ENCODE measurements at places on chromosomes 7 and 10.
A peak's percentile ranks its signal among the peaks of the same experiment; 100 is the strongest.

DNA sequence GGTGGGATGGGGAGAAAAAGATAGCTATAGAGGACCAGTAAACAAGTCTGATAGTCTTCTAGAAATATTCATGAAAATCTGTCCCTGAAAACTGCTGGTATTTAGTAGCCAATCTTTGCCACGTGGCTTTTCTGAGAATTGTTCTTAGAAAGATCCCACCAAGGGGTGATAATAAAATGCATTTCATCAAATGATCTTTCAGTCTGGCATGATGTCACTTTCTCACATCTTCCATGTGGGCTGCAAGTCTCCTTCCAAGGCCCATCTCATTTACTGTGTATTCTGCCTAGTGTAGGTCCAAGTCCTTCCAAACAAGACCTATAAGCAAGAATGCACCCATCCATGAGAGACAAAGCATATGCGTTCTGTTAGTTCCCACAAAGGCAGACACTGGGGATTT, 226.0 kb downstream of the CHCHD3 start:
- DNase-seq = no peak

DNA sequence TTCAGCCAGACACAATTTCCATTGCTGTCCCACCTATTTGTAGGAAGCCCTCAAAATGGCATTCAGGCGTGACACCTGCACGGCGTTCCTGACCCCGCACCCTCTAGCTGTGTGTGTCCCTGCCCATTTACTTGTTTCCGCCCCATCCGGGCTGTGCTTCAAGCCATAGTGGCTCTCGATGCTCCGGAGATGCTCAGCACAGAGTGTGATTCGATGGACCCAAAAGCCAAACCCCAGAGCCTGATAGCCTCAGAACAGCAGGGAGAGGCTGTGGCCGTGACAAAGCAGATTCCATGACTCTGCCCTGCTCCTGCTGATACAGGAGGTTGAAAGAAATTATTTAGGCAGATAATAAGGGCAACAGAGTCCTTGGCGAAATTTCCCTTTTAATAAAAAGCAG, 13.4 kb downstream of the BUD31 start:
- no peak for DNase-seq

GRCh38 chr7:157396316-157397035, 59.7 kb downstream of the DNAJB6 start:
- DNase-seq = no peak

- no peak for DNase-seq
These were observed 99.3 kb upstream of the DDC start for GRCh38 chr7:50664461-50664922.

DNA sequence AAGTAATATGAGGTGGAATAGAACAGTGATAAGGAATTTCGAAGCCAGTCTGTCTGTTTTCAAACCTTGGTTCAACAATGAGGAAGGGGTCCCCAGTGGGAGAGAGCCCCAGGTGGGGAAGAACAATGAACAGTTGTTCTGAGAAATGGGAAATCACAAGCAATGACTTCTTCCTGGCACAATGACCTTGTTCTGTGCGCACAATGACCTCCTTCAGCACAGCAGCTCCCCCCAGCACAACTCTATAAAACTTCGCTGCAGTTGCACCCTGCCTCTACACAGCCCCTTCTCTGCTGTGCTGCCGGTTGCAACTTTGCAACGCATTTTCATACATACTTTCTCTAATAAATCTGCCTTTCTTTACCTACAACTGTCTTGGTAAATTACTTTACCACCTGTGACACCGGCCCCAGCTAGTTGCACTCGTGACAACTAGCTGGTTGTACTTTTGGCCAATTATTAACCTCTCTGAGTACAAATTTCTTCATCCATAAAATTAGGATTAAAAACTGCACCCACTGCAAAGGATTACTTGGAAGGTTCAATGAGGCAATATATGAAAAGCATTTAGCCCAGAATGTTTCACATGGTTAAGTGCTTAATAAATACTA, 40.5 kb downstream of the ASB4 start:
- no peak for DNase-seq

DNA sequence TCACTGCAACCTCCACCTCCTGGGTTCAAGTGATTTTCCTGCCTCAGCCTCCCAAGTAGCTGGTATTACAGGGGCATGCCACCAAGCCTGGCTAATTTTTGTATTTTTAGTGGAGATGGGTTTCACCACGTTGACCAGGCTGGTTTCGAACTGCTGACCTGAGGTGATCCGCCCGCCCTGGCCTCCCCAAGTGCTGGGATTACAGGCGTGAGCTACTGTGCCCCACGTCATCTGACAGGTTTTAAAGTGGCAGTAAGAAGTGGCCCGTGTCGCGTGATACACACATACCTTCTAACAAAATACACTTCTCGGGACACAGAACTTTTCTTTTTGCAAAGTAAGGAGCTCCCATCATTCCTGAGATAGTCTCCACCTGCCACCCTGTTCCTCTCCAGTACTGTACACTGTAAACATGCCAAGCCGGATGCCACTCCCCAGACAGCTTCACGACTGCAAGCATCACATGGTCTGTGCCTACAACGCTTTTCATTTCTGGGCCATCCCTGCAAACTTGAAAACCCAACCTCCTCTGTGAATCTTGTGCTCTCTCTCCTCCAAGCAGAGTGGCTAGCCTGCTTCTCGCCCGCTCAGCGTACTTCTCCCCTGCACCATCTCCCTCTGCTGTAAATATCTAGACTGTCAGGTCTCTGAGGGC, 256.3 kb upstream of the KLF14 start:
- no peak for DNase-seq

- DNase-seq = peak; percentile 9
These were observed 33.6 kb downstream of the PDE1C start for GRCh38 chr7:32036557-32036956.

GRCh38 chr7:70006261-70006920, 408.1 kb downstream of the AUTS2 start:
- peak; percentile 7 for DNase-seq

GRCh38 chr10:6778992-6779701, 199.1 kb upstream of the PRKCQ start:
- no peak for DNase-seq

- DNase-seq = no peak
These were observed 1277.1 kb downstream of the REEP3 start for GRCh38 chr10:64798297-64798696.

DNA sequence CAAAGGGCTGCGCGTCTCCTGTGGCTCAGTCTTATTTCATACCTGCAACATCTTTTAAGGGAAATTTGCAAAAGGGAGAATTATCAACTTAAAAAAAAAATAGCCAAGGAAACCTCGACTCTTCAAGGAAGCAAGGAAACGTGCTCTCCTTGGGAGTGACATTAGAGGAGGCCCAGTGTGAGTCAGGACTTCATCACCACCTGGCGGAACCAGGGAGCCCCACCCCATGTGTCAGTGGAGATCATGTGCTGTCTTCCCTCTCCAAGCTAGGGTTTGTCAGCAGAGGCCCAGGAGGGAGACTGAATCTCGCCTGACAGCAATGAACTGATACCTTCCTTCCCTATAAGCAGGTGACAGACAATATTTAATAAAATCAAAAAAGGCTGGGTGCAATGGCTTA, 28.9 kb downstream of the POR start:
- DNase-seq = no peak

DNA sequence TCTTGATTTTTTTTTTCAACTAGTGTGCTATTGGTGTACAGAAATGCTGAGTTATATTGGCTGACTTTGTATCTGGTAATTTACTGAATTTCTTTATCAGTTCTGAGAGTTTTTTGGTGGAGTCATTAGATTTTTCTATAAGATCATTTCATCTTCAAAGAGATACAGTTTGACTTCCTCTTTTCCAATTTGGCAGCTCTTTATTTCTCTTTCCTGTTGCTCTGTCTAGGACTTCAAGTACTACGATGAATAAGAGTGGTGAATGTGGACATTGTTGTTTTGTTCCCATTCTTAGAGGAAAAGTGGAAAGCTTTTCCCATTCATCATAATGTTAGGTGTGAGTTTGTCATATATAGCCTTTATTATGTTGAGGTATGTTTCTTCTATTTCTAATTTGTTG, 50.2 kb downstream of the LOXL4 start:
- peak; percentile 86 for DNase-seq

DNA sequence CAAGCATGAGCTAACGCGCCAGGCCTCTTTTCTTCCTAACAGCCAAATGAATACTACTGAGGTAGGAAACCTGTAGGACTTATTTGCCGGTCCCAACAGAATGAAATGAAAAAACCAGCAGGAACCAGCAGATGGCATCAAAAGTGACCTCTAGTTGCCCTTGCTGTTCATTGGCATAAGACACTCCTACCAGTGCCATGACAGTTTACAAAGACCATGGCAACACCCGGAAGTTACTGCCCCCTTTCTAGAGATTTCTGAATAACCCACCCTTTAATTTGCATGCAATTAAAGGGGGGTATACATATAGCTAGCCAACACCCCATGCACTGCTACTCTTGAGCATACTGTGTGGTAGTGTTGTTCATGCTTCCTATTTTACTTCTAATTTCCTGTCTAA, 65.2 kb downstream of the ATE1 start:
- no peak for DNase-seq

Measured in Kasumi-1 (cell line).